ENCODE measurements at places on chromosomes 2 and 18.

DNA sequence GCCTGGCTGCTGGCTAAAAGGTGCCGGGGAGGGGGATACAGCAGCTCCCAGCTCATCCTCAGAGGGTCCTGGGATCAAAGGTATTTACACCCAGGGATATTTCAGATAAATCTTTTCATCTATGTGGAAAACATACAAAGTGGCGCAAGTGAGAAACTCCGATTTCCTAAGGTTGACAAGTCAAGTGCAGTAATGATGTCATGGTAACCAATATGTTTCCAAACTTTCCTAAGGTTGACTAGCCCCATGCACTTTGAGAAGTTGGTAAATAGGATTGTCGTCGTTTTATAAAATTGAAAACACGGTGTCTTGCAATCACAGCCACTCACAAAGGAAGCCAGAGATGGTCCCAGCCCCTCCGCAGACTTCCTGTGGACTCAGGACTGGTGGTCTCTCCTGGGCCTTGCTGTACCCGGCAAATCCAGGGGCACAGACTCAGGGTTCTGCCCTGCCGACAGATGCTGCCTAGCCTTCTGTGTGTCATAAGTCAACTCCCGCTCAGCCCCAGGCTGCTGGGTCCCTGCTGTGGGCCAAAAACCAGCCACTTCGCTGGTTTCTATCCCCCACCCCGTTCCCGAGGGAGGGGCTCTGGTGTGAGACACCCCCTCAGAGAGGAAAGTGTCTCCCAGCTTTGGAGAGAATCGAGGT lies 111.2 kb upstream of the PPP1CB start:
- DNase-seq, result no peak

GRCh38 chr2:157508676-157509075 lies 64.8 kb upstream of the CYTIP start:
- DNase-seq, result no peak

DNA sequence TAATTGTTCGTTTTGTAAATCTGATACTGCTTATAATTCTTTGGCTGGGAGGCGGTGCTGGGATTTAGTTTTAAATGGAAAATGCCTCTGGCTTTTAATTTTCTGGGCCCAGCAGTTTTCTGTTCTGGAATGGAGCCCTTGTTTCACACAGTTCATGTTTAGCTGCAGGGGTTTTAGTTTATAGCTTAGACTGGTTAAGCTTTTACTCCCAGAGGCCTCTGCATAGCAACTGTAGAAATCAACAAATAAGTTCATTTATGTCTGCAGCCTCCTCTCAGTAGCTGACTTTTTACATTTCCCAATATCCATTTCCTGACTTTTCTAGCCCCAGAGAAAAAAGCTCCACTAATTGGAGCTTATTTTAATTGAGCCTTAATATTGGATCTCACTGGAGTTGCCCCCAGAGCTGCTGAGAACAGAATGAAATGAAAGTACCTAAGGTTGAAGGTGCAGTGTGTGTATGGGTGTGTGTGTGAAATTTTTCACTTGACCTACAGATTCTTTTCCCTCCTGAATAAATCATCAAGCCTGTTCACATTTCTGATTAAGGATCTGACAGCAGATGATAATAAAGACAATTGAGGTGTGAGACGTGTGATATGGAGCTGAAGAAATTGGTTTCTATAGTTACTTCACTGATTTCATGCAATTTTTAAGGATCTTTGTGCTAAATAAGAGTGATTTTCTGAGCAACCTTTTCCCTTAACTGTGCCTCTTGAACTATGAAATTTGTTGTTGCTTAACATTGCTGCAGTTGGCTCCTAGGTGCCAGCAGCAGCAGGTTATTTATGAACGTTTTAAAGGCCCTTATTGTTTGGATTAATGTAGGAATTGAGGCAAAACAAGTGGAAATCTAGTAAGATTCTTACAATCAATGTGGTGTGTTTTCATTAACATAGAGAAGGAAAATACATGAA lies 109.6 kb downstream of the TAF4B start:
- DNase-seq, result no peak

DNA sequence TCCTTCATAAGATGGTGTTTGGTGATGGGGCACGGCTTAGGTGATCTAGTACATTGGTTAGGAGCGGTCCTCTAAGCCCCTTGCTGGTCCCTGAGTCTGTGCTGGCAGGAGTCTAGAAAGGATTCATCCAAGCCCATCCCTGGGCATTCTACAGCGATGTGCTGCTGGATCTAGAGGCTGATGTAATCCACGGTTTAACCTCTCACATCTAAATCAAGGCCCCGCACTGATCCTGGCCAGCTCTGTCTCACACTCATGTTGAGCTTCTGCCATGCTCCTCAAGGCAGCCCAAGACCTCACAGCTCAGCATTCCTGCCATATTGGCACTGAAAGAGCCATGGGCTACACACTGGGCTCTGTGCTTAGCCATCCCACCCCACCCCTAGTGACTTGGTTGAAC lies 664.8 kb downstream of the STK39 start:
- no peak for DNase-seq

- DNase-seq, result no peak
Observed at GRCh38 chr2:49426996-49427395, 272.7 kb upstream of the FSHR start.

GRCh38 chr2:132607426-132608090 lies 62.4 kb downstream of the LYPD1 start:
- no peak for DNase-seq
